Glomerular endothelial cell (primary cell): ENCODE measurements at places on chromosomes 3 and 15. TPM values are rescaled to one million over a fixed set of nuclear protein-coding genes. Genes with fewer than 3 reads are reported as not detected.

COL8A1 gene
- total RNA-seq: 67.5 and 187 TPM in 2 replicates

MRPS22 gene
- total RNA-seq: 48.5 and 61.3 TPM in 2 replicates

TMEM212 gene
- not detected in 2 replicates for total RNA-seq

PLSCR2 gene
- total RNA-seq: not detected in 2 replicates

ELP6 gene
- total RNA-seq: 23.4 and 32.5 TPM in 2 replicates

AMIGO3 gene
- total RNA-seq: 0.19 and 1.2 TPM in 2 replicates

TMEM108 gene
- total RNA-seq: 0.34 and 0.53 TPM in 2 replicates

AVEN gene
- total RNA-seq: 20.7 and 26.0 TPM in 2 replicates
